ENCODE measurements at places on chromosomes 3 and 15.

DNA sequence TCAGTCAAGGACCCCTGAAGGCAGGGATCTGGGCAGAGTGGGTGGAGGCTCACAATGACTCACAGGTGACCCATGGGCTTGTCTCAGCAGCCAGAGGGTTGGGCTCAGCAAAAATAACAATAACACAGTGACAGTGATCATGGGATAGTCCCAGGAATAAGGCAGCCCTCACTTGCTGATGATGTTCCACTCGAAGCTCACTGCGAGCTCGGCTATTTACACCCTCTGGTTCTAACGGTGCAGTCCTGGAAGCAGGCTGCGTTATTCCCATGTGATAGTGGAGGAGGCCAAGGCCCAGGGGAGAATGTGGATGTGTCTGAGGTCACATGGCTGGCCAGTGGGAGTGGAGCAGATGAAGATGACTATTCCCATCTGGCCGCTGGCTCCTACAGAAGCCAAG, 16.2 kb downstream of the CCDC33 start:
- DNase-seq: no peak

- no peak for DNase-seq
Measured at GRCh38 chr15:89118481-89118989, 30.3 kb downstream of the ABHD2 start.

- no peak for DNase-seq
Measured at GRCh38 chr3:13851997-13852637, 27.8 kb downstream of the WNT7A start.

- DNase-seq: peak; percentile 37
Measured at GRCh38 chr15:85763673-85764633, 30.8 kb downstream of the KLHL25 start.

- DNase-seq: no peak
Measured at GRCh38 chr3:94372026-94372425, 309.2 kb downstream of the NSUN3 start.

- DNase-seq: no peak
Measured at GRCh38 chr3:112858410-112859069, 11.9 kb upstream of the CD200R1L start.

DNA sequence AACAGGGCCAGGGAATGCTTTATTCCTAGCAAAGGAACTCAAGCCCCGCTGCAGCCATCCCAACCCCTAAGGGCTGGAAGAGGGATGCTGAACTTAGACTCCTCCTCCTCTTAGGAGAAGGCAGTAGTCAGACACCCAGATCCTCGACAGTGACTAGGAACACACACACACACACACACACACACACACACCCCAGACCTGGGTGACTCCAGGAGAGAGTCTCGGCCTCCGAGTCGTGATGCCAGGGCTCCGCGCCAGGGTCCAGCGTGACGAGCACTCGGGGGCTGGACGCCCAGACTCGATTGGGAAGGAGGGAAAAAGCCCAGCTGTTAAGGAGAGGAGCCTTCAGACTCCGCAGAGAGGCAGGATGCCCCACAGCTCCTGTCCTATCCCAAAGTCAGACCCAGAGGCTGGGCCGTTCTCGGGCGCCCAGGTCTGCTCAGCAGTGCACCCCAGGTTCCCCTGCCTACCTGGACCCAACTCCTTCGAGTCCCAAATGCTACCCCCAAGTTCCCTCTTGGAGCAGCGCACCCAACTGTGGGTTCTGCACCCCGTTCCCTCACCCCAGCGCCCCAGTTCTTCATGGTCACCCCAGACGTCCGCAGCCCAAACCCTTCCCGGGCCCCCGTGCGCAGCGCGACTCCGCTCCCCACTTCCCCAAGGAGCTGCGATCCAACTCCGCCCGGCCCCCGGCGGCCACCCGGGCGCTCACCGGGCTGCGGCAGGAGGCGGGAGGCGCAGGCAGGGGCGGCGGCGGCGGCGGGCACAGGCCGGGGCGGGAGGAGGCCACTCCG, 421 bp downstream of the BMF start:
- DNase-seq: peak; percentile 83

DNA sequence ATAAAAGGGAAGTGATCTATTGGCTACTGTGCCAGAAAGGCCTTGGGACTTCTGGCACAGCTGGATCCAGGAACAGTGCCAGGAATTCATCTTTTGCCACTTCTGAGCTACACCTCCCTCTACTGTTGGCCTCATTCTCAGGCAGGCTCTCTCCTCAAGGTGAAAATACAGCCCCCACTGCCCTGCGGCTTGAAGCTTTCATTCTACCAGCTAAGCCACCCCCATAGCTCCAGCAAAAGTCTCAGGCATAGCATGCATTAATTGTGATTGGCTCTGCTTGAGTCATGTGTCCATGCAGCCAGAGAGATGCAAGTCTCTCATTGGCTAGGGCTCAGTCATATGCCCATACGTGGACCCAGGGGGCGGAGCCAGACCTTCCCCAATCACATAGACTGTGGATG, 142.4 kb downstream of the TPRA1 start:
- DNase-seq: no peak

DNA sequence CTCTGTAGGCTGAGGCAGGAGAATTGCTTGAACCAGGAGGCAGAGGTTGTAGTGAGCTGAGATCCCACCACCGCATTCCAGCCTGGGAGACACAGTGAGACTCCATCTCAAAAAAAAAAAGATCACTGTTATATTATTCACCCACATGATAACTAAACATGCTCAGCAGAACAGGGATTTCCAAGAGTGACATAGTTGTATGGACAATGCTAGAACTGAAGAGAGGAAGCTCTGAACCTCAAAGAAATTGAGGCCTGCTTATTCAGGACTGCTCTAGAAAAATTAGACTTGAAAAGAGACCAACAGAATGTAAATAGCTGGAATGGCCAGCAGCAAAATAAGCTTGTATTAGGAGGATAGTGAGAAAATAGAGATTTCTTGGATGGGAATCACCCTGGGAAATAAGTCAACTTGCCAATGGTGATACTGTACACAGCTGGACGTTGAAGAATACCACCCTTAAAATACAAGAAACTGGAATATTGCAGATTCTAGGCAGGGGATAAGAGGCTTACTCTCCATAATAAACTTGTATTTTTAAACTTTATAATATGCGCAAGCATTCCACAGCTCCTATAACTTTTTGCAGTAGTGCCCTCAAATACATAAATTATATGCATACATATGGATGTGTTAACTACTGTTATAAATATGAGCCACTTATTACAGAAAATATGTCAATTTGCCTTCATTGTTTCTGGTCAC, 28.2 kb downstream of the PIK3CB start:
- no peak for DNase-seq

GRCh38 chr3:70820397-70820796, 508.0 kb upstream of the MDFIC2 start:
- no peak for DNase-seq

DNA sequence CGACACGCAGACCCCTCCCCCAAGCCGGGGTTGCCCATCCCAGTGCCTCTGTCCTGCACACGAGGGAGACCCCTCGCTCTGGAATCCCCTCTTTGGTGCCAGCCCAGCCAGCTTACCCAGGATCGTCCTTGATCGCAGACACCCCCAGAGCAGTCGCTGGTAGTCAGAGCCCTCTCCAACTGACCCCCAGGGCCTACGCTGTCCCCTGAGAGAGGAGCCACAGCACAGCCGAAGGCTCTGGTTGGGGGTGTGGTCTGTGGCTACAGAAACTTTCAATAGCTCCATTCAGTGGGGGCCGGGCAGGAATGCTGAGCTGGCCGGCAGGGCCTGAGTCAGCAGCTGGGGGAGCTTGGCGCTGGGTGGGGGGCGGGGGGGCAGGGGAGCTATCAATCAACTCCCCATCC, at the start of gene LCTL:
LCTL (minus strand) TSS at position 258 of the 404 bp plus-strand sequence. CDS start 633 bp downstream, outside the sequence.
- no peak for DNase-seq

DNA sequence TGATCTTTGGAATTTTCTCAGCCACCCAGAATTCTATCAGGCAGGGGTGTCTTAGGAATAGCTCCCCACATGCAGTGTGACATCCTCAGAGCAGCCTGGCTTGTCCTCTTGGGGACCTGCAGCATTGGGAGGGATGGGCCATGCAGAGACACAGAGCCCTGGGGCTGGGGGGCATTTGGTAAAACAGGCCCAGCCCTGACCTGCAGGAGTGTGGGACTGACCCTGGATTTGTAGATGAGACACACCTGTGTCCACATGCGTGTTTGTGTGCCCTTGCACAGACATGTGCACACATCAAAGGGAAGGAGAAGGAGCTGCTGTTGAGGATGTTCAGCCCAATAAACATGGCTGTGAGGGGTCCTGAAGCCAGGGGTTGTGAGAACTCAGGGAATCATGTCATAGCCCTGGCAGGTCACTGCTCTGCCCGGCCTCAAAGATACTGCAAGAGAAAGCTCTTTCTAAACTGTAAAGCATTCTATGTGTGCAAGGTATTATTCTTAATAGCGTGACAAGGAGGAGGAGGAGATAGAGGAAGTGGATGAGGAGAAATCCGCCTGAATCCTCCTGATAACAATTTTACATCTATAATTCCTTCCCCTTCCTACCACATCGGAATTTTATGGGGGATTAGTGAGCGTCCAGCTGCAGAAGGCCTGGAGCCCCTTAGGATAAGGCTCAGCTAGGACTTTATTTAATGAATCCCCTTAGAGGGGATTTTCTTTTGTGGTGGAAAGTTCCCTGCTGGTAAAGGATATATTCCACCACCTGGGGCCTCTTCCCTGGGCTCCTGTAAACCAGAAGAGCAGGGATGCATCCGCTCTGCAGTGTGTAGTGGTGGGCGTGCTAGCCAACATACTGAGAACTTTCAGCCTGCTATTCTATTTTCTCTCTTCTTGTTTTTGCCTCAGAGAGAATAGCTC, 245.5 kb downstream of the EPHB1 start:
- DNase-seq: no peak

DNA sequence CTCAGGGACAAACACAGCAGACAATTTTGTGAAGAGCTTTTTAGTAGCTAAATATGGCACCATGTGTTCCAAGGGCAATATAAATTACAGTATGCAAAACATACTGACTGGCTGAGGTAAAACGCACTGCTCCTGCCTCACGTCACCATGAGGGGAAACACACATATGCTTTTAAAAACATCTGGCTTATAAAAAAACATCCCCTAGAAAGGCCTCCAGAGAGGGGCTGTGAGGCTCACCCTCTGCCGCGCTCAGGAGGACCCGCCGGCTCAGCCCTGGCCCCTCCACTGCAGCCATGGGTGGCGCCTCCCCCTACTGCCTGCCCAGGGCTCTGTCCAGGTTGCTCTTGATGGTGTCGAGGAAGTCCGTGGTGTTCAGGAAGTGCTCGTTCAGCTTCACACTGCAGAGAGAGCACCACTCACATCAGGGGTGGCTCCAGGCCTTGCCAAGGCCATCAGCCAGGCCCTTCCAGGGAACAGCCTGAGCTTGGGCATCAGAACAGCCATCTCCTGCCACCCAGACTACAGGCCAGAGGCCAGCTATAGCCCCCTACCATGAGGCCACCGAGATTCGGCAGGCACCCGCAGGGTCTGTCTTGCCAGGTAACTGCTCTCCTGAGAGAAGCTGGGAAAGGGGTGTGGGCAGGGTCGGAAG, 18.2 kb downstream of the IDH2 start:
- no peak for DNase-seq

DNA sequence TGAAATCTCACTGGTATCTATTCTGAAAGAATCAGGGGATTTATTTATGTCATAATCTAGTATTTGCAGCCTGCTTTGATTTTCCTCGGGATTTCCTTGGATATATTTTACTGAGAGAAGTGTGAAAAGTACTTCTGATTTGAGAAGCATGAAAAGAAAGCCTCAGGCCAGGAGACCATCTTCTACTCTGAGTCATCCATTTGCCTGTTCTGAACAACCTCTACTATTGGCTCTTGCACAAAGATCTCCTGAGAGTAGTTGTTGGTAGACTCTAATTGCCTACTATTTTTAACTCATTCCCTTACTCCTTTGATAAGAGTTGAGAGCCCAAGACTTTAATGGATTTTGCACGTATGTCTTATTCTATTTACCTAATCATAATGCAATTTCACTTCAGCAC, 318.9 kb downstream of the BCHE start:
- DNase-seq: no peak
